Upper lobe of right lung (tissue), 1 donor: ENCODE measurements at places on chromosomes 7 and 10. TPM values are rescaled to one million over a fixed set of nuclear protein-coding genes. Genes with fewer than 3 reads are reported as not detected.

- no peak overlapping the region for H3K4me3 ChIP-seq
- no peaks in the 10 kb centered on the region for H3K4me1 ChIP-seq
- H3K36me3 ChIP-seq, result no peaks in the 10 kb centered on the region
- H3K27ac ChIP-seq, result no peak overlapping the region
- no peak for DNase-seq
Measured at GRCh38 chr7:41786404-41786803, 83.5 kb upstream of the INHBA start.

DNA sequence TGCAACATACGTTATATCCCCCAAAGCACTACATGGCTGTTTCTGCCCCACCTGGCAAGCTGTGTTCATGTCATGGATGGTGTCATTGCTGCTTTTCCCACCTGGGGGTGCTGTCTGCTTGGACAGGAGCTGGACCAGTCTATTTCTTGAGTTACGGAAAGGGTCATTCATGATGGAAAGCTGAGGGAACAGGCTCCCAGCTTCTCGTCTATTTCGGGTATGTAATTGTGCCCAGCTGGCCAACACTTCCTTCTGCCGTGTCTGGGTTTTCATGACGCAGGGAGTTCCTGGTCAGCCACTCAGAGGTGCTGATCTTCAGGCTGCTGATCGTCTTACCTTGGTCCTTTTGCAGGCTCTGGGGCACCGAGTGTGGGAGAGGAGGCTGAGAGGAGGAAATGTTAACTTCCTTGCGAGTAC, 8.6 kb downstream of the BTBD16 start:
- H3K4me3 ChIP-seq, result no peak overlapping the region
- H3K4me1 ChIP-seq, result no peaks in the 10 kb centered on the region
- DNase-seq, result no peak
- no peak overlapping the region for H3K27ac ChIP-seq

DNA sequence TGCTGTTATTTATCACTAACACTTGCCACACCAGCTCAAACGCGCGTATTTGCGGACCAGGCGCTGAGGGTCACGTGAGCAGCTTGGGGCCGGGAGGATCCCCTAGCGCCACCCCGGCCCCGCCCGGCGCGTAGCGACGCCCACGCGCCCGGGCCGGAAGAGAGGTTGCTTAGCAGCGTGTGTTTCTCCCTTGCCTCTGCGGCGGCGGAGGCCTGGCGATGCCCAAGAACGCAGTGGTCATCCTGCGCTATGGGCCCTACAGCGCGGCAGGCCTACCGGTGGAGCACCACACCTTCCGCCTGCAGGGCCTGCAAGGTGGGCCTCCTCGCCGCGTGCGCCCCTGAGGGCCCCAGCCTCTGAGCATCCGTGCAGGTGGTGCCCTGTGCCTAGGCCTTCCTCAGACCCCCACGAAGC, at the start of gene C10orf53:
Gene C10orf53, plus strand, starts transcription at position 172 of the 414 bp plus-strand sequence. Its CDS starts 47 bp downstream, at position 219.
- H3K4me3 ChIP-seq, result no peak within 1 kb of the TSS
- H3K27ac ChIP-seq, result no peak within 1 kb of the TSS
- H3K4me1 ChIP-seq, result no peaks in the 10 kb centered on the region
- no peaks in the 10 kb centered on the region for H3K36me3 ChIP-seq
- peaks cover 31% of the 10 kb centered on the region for H3K27me3 ChIP-seq
- DNase-seq, result no peak

DNA sequence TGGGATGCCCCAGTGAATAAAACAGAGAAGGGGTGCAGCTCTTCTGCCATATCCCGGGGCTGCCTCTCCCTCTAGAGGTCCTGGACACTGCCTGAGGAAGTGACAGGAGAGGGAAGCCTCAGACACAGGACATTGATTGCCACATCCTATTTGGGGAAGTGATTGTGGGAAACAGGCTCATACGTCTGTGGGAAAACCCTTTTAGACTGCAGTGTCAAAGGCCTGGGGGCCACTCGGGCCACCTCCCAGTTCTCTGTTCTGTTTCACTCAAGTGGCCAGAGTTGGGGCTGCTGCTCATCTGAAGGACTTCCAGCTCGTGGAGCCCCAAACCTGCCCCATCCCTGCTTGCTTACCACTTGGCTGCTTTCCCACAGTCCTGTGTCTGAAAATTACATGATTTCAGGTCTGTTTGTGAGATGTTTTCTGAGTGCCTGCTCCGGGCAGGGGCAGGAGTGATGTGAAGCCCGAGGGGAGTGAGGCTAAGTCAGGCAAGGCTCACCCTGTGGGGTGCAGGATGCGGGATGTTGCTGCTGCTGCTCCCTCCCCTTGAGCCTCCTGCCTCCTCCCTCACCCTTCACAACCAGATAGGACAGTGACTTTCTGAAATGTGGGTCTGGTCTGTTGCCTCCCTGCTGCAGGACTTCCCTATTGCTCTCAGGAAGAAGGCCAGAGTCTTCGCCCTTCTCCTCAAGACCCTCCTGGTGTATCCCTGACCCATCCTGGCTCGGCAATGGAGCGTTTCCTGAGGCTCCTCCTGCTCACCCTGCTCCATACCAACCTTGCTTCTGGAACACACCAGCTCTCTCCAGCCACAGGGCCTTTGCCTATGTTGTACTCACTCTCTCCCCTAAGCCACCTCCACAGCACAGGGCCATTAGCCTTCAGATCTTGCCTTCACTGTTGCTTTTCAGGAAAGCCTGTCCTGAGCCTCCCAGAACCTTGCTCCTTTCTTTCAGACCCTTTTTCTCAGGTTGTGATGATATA, 58.4 kb downstream of the NEURL1 start:
- no peak overlapping the region for H3K27ac ChIP-seq
- H3K36me3 ChIP-seq, result no peaks in the 10 kb centered on the region
- no peak overlapping the region for H3K4me3 ChIP-seq

- H3K27ac ChIP-seq, result no peak overlapping the region
- no peak overlapping the region for H3K4me3 ChIP-seq
- DNase-seq, result no peak
- H3K27me3 ChIP-seq, result no peaks in the 10 kb centered on the region
- no peaks in the 10 kb centered on the region for H3K36me3 ChIP-seq
Measured at GRCh38 chr7:155553871-155554270, 7.5 kb upstream of the CNPY1 start.

GRCh38 chr7:134367956-134368749, 51.4 kb upstream of the SLC35B4 start:
- no peak for DNase-seq
- H3K4me1 ChIP-seq, result peaks cover 8% of the 10 kb centered on the region
- H3K27me3 ChIP-seq, result peaks cover 7% of the 10 kb centered on the region
- no peak overlapping the region for H3K27ac ChIP-seq

DNA sequence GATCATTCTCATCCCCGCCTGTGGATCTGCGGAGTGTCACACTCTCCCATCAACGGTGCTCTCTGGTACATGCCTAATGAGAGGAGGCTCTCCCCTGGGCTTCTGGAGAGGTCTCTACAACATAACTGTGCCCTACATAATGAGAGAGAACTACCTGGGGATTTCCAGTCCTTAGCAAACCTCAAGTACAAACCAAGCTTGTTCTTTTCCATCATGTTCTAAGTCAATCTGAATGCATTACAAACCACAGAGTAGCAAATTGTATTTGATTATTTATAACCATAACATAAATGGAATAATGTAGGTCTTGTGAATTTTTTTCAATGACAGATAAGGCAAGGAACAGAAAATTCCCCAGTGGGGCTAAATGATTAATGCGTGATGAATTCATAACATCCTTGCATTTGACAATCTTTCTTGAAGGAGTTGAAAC, 412.4 kb upstream of the NRP1 start:
- no peak overlapping the region for H3K27ac ChIP-seq
- no peaks in the 10 kb centered on the region for H3K27me3 ChIP-seq
- no peaks in the 10 kb centered on the region for H3K4me1 ChIP-seq
- DNase-seq, result no peak
- H3K36me3 ChIP-seq, result no peaks in the 10 kb centered on the region
- no peak overlapping the region for H3K4me3 ChIP-seq

- no peaks in the 10 kb centered on the region for H3K4me1 ChIP-seq
- H3K36me3 ChIP-seq, result no peaks in the 10 kb centered on the region
- no peak overlapping the region for H3K4me3 ChIP-seq
- DNase-seq, result no peak
Measured at GRCh38 chr10:37495415-37495814, 362.0 kb downstream of the ZNF248 start.

DNA sequence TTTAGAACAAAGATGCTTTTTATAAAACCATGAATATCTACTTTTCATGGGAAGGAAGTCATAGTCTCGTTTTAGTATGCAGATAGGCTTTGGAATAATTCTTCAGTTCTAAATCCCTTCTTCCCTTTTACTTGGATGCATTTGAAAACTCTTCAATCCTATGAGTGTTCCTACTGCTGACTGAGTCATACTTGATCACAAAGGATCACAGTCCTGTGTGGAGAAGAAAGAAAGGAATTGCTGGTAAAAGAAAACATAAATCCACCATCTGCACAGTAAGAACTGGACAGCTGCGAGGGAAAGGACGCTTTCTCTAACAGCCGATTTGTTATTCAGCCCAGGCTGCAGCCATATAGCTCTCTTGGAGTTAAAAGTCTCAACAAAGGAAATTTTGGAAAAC, 209.9 kb downstream of the SEMA3E start:
- H3K27me3 ChIP-seq, result no peaks in the 10 kb centered on the region
- no peak overlapping the region for H3K4me3 ChIP-seq
- H3K27ac ChIP-seq, result no peak overlapping the region
- no peak for DNase-seq
- no peaks in the 10 kb centered on the region for H3K4me1 ChIP-seq
- H3K36me3 ChIP-seq, result no peaks in the 10 kb centered on the region

- no peak overlapping the region for H3K27ac ChIP-seq
- H3K36me3 ChIP-seq, result no peaks in the 10 kb centered on the region
- H3K4me3 ChIP-seq, result no peak overlapping the region
Measured at GRCh38 chr10:132850896-132851295, 64.9 kb upstream of the NKX6-2 start.

DNA sequence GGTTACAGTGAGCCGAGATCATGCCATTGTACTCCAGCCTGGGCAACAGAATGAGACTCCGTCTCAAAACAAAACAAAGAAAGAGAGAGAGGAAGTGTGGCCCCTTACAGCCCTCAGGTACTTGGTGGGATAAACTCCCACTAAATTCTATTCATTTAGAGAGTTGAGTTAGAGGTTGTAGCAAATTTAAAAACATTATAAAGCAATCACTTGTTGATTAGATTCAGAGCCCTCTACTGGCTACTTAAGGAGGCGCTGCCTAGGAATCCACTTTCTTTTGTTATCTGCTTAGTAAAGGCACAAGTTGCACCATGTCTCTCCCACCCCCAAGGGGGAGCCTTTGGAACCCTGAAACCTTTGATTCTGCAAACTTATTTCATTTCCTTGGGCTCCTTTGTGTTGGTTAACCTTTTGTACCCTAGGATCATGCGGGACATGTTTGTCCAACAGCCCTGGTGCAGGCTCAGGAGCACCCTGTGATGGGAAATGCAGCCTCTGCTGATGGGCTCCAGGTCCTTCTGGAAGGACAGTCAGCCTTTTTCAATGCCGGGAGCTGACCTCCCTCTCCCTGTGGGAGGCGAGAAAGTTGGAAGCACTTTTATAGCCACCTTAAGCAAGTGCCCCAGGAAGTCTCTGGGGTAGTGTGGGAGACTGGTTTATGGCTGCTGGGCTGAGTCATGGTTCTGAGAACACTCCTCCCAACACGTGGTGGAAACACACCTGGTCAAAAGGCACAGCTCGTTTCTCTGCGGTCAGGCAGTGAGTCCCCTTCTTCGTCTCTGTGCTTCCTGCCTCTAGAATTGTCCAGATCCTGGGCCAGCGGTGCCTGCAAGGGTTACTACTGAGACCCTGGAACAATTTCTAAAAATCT, 2.3 kb downstream of the HKDC1 start:
- DNase-seq, result no peak
- peaks cover 21% of the 10 kb centered on the region for H3K4me1 ChIP-seq
- no peaks in the 10 kb centered on the region for H3K27me3 ChIP-seq
- H3K36me3 ChIP-seq, result no peaks in the 10 kb centered on the region

DNA sequence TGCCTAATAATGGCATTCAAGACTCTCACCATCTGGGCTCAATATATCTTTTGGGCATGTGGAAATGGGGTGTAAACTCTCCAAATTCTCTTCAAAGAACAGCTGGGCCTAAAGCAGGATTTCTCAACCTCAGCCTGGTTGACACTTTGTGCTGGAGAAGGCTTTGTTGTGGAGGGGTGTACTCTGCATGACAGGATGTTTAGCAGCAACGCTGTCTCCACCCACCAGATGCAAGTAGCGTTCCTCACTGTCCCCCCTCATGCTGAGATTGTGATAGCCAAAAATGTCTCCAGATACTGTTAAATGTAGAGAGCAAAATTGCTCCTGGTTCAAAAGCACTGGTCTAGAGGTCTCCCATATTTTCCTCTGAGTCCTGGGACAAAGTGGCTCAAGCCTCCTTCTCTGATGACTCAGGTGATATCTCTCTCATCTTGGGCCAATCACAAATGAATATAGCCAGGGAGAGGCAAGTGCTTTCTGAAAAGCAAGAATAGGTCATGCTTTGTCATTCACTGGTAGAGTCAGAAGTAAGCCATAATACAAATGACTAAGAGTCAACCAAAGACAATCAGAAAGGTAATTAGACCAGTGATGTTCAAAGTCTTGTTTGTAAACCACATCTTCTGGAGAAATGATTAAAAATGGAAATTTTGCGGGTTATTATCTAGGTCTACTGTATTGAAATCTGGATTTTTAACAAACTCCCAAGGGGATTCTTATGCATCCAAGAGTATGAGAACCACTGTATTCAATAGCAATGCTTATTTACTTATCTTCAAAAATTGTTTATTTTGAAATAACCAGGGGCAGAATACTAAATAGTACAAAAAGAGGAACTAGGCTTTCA, 330.8 kb downstream of the PTEN start:
- no peak for DNase-seq
- no peaks in the 10 kb centered on the region for H3K36me3 ChIP-seq
- no peak overlapping the region for H3K27ac ChIP-seq
- H3K27me3 ChIP-seq, result no peaks in the 10 kb centered on the region
- H3K4me3 ChIP-seq, result no peak overlapping the region

GRCh38 chr7:98921608-98922372, 43.5 kb downstream of the TRRAP start:
- no peak for DNase-seq
- H3K27ac ChIP-seq, result no peak overlapping the region

DNA sequence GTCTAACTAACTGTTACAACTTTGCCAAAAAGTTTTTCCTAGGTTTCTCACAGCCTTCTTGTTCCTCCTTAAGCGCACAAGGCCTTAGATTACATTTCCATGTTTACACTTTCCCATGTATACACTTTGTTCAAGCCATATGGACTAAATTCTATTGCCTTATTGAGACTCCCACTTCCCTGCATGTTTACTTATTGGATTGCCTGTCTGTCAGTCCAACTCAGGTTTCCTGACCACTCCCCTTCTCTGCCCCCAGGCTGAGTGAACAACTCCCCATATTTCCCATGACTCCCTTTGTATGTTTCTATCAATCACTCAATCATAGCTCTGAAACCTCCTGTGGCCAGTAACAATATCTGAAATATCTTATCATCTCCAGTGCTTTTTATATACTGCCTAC, 43.0 kb downstream of the SLC25A40 start:
- H3K27me3 ChIP-seq, result no peaks in the 10 kb centered on the region
- H3K4me3 ChIP-seq, result no peak overlapping the region
- peaks cover 14% of the 10 kb centered on the region for H3K36me3 ChIP-seq
- DNase-seq, result no peak
- H3K27ac ChIP-seq, result no peak overlapping the region

GRCh38 chr7:2460188-2460587, 16.0 kb downstream of the GRIFIN start:
- no peaks in the 10 kb centered on the region for H3K36me3 ChIP-seq
- no peak overlapping the region for H3K27ac ChIP-seq
- no peaks in the 10 kb centered on the region for H3K27me3 ChIP-seq

- no peaks in the 10 kb centered on the region for H3K36me3 ChIP-seq
- no peaks in the 10 kb centered on the region for H3K27me3 ChIP-seq
- DNase-seq, result no peak
- no peaks in the 10 kb centered on the region for H3K4me1 ChIP-seq
Measured at GRCh38 chr7:147510923-147511322, 1079.6 kb upstream of the C7orf33 start.

IKZF5 gene
- 19.9 TPM for total RNA-seq

HOXA3 gene
- total RNA-seq, result 8.7 TPM

PLEKHS1 gene
- total RNA-seq, result not detected

TBXAS1 gene
- 65.4 TPM for total RNA-seq

DNAJB6 gene
- total RNA-seq, result 95.8 TPM

CFAP69 gene
- 3.0 TPM for total RNA-seq

CTTNBP2 gene
- total RNA-seq, result 6.3 TPM
